ENCODE measurements at places on chromosomes 4 and X.

GRCh38 chr4:94678896-94679295, 78.9 kb upstream of the BMPR1B start:
- DNase-seq = no peak

DNA sequence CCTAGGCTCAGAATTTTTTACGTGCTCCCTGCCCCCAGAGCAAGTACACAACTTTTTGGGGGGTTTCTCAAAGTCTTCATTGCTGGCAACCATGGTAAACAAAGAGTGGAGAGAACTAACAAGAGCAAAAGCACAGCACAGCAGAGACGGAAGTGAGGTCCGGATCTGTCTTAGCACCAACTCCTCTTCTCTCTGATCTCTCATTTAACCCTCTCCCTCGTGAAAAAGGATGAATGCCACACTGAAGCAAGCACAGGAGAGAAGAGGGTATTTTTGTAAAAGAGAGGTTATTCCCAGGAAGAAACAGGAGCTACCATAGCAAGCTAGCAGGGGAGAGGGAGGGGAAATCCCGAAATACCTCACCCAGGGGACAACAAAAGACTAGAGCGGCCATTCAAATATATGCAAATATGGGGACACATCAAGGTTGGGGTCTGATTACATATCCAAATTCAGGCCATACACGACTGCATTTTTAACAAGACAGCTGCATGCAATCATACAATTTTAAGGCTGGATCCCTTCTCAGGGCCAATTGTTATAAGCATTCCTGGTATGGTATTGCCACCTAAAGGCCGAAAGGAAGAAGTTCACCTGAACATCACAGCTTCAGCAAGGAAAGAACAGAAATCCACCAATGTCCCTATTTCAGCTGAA, 46.6 kb downstream of the CD40LG start:
- peak; percentile 28 for DNase-seq

DNA sequence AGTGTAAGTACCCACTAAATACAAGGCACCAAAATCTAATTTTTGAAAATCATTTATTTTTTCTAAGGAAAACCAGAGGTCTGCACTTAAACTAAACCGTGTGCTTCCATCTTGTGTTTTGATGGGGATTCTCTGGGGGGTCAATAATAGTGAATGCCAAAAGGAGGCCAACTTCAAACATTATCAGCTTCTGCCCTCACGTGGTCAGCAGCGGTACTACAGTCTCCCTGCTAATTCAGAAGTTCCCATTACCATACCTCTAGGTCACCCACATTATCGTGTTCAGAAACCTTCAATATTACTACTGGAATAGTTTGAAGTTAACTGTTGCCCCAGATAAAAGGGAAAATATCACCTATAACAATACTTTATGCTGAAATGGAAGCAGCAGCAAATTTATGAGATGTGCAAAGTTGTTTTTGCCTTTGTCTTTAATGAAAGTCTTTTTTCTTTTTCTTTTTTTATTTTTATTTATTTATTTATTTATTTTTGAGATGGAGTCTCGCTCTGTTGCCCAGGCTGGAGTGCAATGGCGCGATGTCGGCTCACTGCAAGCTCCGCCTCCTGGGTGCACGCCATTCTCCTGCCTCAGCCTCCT, 17.3 kb downstream of the CTPS2 start:
- DNase-seq = peak; percentile 2

- DNase-seq = no peak
Observed at GRCh38 chr4:134952775-134953174, 751.2 kb upstream of the PABPC4L start.

- no peak for DNase-seq
Observed at GRCh38 chr4:161704653-161705052, 459.1 kb downstream of the FSTL5 start.

GRCh38 chr4:102732678-102733077, 28.1 kb downstream of the MANBA start:
- no peak for DNase-seq

DNA sequence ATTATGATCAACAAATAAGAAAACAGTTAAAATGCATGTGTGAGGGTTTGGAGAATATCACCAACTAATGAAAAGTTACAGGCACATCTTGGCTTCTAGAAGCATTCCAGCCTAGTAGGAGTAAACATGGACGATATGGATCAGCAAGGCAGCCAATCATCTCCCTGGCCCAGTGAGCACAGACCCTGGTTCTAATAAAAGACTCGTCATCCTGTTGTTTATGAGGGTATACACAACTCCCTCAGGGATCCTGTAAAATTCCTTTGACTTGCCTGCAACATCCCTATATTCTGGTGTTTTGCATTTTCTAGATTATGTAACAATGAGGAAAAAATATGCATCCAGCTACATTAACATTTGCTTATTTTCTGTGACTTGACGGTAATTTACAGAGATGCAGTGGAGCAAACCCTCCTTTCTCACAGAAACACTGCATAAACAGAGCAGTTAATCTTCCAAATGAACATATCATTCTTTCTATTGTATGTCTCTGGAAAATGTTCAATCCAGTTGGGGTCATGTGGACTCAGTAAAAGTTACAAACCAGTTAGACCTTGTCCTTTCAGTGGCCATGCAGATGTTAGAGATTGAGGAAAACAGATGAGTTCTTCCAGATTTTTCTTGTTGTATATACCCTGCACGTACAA, 88.9 kb upstream of the NDP start:
- DNase-seq = no peak

GRCh38 chrX:77060572-77060971, 386.6 kb upstream of the FGF16 start:
- DNase-seq = no peak

DNA sequence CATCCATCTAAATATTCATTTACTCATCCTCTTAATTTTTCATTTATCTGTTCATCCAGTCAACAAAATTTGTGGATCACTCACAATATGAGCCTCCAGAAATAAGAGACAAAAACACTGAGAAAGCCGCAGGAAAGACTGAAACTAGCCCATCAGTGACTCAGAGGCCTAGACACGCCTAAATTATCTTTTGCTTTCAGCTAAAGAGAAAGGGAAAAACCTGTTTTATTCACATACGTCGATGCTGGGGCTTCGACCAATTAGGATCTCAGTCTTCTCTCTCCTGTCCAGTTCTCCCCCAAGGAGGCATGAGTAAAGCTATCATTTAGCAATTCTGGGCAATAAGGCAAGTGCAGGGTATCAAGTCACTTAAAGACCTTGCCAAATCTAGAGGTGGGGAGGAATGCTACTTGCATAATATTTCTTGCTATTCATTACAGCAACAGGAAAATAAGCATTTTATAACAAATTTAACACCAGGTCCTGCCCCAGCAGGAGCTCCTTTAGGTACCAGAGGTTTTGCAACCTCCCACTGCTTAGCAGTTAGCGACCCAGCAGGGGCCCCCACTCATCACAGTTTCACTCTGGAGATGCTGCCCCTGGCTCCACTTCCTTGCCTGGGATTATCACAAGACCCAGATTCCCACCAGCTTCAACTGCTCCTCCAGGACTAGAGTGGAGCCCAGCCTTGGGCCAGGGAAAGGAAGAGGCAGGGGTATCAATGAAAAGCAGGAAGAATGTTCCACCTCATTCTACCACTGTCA, 30.1 kb upstream of the TMEM154 start:
- no peak for DNase-seq

DNA sequence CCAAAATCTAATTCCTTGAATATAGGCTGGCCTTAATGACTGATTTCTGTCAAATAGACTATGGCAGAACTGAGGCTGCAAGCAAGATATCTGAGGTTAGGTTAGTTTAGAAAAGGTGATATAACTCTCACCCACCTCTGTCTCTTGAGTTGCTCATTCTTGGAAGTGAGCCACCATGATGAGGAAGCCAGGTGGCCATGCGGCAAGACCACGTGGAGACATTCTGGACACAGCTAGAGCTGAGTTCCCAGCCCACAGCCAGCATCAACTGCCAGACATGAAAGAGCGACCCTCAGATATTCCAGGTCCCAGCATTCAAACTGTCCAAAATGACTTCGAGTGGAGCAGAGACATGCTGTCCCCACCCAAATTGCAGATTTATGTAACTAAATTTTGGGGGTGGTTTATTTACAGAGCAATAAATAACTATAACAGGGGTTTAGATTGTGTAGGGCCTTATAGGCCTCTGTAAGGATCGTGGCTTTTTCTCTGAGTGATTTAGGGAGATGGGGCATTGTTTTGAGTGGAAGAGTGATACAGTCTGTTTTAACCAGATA, 33.7 kb downstream of the USP53 start:
- no peak for DNase-seq

- no peak for DNase-seq
Observed at GRCh38 chr4:184416913-184417734, 57.2 kb downstream of the IRF2 start.

DNA sequence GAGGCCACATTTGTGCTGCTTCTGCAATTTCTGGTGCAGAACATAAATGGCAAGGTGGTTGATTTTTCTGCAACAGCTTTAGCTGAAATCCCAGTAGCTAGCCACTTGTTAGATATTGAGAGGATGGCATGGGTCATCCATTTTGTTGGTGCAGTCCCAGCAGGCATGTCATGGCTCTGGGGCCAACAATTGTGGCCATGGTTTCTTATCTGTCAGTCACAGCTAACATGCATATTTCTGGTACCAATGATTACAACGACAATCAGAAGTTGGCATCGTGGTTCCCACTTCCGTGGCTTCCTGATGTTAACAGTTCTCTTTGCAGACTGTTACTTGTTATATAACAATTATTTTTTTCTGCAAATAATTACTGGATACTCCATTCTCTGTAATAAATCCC, 42.8 kb upstream of the PRKG2 start:
- no peak for DNase-seq

GRCh38 chr4:99891351-99891750, 2.9 kb downstream of the LAMTOR3 start:
- DNase-seq = no peak

DNA sequence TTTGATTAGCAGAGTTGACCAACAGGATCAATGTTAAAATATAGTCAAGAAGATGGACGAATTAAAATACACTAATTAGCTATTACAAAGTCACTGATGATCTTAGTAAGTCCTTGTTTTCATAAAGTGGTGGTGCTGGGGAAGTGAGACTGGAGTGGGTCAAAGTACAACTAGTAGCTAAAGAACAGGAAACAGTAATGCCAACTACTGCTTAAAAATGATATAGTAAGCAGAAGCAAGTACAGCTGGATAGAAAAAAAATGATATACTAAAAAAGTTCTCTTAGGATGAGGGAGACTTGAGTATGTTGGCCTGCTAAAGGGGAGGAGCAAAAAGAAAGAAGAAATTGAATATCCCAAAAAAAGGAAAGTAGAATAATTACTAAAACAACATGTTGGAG, 580.8 kb upstream of the FTHL17 start:
- DNase-seq = no peak

DNA sequence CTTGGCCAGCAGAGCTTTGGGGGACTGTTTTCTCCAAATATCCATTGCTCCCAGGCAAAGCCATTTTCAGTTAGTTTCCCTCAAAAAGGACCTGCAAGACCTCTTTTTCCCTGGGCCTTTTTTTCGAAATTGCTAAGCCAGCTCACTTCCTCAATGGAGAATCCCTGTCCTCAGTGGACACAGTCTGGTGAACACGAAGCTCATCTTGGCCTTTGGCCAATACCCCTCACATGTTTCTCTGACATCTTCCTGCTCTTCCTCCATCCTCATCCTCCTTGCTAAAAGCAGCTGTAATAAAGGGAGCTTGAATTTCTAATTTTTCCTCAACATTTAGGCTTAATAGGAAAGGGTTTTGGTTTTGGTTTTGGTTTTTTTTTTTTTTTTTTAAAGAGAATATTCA, 17.6 kb upstream of the PRPS1 start:
- no peak for DNase-seq

- DNase-seq = no peak
Observed at GRCh38 chr4:106172861-106173260, 143.1 kb downstream of the TBCK start.

GRCh38 chr4:54224996-54225597, 4.0 kb upstream of the PDGFRA start:
- no peak for DNase-seq

DNA sequence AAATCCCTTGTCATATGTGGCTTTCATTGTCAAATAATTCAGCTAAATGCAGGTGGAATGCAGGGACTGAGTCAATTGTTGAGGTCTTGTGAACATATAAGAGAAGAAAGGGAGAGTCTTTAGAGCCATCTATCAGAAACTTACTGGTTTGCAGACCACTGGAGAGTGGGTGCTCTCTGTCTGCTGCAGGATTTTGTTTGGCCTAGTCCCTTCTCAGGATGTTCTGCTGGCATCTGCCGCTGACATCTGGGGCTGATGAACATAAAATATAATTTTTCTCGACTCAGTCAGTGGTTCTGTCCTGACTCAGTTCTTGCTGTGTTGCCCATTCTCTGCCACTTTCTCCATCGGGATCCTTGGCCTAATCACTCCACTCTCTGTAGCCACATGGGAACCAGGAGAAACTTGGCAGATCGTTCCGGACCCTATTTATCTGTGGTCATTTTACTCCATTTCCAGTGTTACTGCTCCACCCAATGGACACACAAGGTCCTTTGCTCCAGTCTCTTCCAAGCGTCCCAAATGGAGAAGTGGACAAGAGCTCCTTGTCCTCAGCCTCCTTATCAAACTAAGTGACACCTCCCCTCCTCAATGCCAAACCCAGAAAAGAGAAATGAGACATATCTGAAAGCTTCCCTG, 436.2 kb downstream of the FAT4 start:
- no peak for DNase-seq

GRCh38 chrX:112457788-112458187, 221.9 kb downstream of the LHFPL1 start:
- no peak for DNase-seq

- DNase-seq = no peak
Observed at GRCh38 chr4:26075583-26075982, 161.6 kb downstream of the SMIM20 start.

GRCh38 chr4:80138551-80139538, 58.5 kb upstream of the PRDM8 start:
- peak; percentile 6 for DNase-seq

DNA sequence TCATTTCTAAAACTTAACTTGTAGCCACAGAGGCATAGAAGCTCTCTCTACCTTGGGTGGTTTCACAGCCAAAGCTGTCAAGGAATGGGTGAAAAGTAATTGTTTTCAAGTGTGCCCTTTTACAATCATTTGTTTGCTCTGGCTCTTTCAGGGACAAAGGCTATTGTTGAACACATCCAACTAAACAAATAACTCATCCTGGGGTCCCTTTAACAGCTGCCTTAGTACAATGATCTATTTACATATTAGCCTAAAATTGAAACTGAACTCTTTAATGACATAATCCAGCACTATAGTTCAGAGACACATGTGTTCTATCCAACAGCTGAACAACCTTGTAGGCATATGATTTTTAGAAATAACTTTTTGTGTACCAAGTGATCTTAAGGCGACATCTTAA, 3.7 kb downstream of the HHIP start:
- DNase-seq = no peak
